Right forelimb (tissue), 1 donor: ENCODE measurements at places on chromosomes 2 and 18.

DNA sequence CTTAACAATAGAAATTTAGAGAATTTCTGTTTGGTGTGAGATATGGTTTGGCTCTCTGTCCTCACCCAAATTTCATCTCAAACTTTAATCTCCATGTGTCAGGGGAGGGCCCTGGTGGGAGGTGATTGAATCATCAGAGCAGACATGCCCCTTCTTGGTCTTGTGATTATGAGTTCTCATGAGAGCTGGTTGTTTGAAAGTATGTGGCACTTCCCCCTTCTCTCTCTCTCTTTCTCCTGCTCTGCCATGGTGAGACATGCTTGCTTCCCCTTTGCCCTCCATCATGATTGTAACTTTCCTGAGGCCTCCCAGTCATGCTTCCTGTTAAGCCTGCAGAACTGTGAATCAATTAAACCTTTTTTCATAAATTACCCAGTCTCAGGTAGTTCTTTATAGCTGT is 524.7 kb upstream of the ACVR2A start:
- no peak for DNase-seq

GRCh38 chr2:21268197-21268877 is 144.6 kb downstream of the TDRD15 start:
- DNase-seq = no peak

DNA sequence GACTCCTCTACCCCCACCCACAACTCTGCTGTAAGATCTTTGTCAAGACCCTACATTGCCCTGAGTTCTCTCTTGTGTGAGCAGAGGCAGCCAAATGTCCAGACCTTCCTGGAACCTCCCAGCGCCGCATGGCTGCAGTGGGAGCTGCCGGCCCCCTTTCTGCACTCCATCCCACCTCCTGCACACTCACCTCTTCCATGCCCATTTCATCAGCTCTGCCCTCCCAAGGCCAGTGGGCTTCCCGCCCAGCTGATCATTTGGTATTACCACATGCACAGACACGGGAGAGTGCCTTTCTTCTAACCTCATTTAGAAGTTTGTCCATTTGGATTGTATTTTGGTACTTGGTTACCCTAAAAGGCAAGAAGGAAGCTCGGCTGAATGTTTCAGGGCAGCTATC is 2.0 kb downstream of the IL1R2 start:
- DNase-seq = no peak

GRCh38 chr18:13585379-13586153 is 140.8 kb downstream of the FAM210A start:
- no peak for DNase-seq

DNA sequence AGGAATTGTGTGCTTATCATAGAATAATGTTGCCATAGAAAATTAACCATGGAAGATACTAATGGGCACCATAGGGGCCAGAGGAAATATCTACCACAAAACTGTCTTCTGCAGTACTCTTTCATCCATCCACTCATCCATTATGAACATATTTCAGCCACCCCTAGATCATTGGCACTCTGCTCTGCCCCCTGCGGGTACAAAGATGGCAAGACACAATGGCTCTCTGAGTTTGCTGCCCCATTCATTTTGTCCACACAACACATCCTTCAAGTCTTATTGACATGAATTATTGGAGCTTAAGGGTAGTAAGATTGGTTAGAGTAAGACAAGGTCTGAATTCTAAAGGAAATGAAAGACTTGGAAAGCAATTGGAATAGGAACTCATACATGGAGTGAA is 1224.7 kb upstream of the CELF4 start:
- DNase-seq = no peak

GRCh38 chr2:237894396-237894979 is 35.1 kb downstream of the RAMP1 start:
- DNase-seq = no peak

DNA sequence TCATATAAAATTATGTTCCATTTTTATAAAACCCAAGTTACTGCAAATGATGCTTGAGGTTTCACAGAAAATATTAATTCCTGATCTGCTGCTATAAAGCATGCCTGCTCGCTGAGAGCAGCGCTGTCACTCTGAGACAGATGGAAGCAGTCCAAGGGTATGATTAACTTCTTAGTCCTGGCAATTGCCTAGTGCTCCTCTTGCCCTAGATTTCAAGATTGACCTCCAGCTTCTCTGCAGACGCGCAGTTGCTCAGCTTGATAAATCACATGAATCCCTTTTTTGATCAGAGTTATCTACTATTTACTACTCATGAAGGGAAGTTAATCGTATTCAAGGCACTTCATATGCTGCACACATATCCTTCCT is 154.6 kb upstream of the REV1 start:
- peak; percentile 41 for DNase-seq

GRCh38 chr2:55743583-55743982 is 49.9 kb upstream of the PNPT1 start:
- DNase-seq = no peak

DNA sequence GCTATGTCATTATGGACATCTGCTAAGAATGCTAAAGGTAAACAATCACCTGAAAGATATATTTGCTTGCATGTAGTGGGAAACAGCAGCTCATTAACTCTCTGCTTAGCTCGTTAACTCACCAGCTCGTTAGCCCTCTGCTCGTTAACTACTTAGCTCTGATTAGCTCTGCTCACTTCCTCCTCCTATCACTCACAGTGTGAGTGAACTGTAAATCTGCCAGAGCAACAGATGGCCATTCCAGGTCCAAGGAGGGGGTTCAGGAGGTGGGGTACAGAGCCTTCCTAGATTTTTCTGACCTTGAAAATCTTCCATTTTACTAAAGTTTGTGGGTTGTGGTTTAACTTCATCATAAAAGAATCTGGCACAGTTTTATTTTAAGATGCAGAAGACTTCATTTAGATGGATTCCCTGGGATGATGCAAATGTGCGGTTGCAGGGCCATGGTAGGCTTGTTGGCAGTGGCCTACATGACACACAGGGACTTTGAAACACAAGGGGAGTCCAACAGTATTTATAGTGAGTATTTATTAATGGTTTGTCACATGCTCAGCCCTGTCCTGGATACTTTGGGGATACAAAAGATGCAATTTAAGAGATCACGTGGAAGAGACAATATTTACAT is 1633.7 kb upstream of the CELF4 start:
- DNase-seq = no peak

GRCh38 chr2:196278491-196278911 is 107.1 kb upstream of the STK17B start:
- no peak for DNase-seq

- DNase-seq = no peak
These were observed 844.9 kb downstream of the CPS1 start for GRCh38 chr2:211401328-211401727.

DNA sequence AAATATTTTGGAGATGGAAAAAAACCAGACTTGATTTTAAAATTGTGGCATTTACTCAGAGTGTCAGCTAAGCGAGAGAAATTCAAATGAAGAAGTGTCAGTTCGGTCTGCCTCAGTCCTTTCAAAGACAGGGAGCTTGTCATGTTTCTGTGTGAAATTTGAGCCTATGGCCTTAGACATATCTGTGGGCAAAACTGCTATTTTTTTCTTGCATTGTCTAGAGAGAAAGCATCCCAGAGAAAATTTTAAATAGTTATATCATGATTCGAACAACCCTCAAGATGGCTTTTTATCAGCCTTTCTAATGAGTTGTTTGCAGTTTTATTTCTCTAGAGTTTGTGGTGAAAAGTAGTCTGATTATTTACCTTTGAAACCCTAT is 50.2 kb upstream of the KCNE4 start:
- no peak for DNase-seq

- DNase-seq = no peak
These were observed 96.5 kb downstream of the SEPTIN10 start for GRCh38 chr2:109517118-109517889.

DNA sequence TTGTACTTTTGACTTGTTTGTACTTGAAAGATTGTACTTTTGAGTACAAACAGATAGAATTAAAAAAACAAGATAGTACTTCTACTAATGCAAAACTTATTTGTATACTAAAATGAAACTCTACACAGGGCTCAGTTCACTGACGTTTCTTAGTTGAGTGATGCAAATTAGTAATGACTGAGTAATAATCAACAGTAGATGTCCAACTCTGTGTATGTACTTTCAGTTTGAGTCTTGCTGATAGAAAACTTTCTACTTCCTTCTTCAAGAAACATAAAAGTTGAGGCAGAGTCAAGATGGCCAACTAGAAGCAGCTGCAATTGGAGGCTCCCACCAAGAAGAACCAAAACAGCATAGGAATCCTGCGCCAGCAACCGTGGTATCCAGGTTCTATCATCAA is 585.0 kb downstream of the NR4A2 start:
- no peak for DNase-seq

DNA sequence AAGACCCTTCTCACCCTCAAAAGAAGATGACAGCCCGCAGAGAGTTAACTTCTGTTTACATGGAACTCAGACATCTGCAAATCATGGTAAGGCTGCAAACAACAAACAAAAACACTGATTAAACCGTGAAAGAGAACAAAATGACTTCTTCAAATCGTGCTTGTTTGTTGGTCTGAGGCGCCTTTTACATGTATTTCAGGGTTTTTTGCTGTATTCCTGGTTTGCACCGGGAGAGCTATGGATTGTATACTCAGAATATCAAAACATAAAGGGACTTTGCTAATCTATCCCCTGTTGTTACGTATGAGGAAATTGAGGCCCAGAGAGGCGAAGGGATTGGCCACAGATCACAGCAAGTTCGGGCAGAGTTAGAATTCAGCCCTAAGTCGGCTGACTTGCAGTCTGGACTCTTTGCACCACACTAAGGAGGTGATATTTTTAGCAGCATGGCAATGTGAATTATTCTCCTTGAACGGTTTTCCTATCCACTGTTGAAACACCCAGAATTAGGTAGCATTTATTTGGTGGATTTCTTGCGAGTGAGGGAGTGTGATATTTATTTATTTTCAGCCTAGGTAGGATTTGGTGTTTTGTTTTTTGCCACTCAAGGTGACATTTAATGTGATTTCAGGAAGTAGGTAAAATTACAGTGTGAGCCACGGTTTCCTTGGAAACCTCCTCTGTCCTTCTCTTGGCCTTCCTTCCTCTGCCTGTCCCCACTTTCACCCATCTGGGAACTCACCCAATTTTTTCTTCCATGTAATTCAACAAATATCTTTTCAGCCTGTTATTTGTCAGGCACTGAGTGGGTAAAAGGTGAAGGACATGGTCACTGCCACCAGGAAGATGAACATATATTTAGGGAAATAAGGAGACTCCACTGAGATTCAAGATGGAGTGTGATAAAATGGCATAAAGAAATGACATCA is 980 bp upstream of the PDE6D start:
- DNase-seq = peak; percentile 46

GRCh38 chr2:72003124-72003523 is 144.5 kb downstream of the CYP26B1 start:
- no peak for DNase-seq

- DNase-seq = no peak
These were observed 185.3 kb upstream of the POU3F3 start for GRCh38 chr2:104668631-104669030.

DNA sequence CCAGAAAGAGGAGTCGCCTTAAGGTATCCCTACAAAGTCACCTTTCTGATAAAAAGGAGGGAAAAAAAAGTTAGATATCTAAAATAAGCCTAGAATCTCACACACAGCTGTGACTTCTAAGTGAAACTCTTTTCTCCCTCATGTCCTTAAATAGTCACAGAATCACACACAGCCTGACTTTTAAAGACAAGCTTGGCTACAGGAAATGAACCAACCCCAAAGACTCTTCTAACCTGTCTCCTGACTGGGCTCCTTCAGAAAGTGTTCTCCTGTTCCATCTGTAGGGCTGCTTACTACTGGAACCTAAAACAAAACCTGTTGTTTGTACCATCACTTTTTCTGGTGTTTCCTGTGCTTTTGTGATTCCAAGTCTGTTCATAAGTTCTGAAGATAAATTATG is 62.7 kb upstream of the NRP2 start:
- DNase-seq = no peak

- peak; percentile 70 for DNase-seq
These were observed 33.9 kb downstream of the STAT1 start for GRCh38 chr2:190979906-190980629.

- DNase-seq = no peak
These were observed 46.5 kb downstream of the PLEK start for GRCh38 chr2:68411397-68412126.

GRCh38 chr2:65344689-65345088 is 87.7 kb downstream of the SPRED2 start:
- DNase-seq = no peak

DNA sequence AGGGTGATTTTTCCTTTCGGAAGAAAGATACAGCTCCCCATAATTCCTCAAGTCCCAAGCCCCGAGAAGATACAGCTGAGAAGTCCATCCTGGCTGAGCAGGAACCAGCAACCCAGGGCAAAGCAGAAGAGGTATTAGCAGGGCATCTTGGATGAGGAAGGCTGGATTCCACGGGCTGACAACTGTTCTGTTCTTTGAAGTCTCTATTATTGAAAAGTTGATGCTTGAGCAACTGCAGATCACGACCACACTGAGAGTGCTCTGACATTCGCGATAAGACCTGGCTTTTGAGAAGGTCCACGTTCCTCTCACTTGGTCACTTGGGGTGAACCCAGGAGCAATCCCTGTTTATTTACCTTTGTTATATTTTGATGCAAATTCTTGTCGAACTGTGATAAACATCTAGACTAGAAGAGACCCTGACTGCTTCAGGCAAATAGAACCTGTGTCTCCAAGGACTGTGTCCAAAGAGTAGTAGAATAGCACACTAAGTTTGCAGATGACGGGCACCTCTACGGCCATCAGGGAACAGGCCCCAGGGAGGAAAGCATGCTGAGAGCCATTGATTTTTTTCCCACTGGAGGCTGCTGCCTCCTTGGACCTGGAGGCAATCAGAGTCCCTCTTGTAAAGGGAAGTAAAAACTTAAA is 133.1 kb downstream of the ARL4C start:
- DNase-seq = no peak

DNA sequence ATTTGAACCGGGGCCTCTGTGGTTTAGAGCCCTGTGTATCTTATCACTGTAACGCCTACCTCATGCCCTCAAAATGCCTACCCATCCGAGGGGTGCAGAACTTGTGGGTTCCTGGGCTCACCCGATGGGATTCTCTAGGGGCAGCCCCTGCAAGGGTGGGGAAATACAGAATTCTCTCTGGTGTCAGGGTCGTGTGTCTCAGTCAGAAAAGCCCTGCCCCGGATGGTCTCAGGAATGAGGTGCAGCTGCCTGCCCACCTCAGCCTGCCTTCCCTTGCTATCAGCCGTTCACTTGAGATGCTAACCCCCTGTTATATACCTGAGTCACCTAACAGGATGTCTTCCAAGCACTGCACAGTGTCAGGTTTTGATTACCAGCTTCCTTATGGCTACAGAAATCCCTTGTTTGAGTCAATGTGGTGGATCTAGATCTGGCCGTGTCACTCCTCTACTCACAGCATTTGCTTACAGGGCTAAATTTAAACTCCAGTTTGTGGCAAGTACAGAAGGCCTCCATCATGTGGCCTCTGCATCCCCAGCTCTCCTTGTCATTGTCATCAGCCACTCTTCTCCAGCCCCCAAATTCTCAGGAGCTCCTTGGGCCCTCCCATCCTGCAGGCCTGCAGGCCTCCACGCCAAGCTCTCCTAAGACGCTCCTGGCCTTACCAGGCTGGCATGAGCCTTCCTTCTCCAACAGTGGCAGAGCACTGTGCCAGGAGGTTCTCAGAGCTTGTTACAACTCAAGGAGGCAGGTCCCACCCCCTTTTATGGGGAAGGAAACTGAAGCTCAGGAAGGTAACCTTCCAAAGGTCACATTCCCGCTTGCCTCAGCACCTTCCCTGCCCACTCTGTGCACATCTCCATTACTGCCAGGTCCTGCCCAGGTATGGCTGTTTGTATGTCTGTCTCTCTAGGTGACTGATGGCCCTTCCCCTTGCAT is 14.3 kb upstream of the MAP3K2 start:
- no peak for DNase-seq

GRCh38 chr2:67881816-67882215 is 181.0 kb downstream of the C1D start:
- no peak for DNase-seq
